ENCODE measurements at places on chromosomes 16 and 17. TPM values are rescaled to one million over a fixed set of nuclear protein-coding genes. Genes with fewer than 3 reads are reported as not detected.

DNA sequence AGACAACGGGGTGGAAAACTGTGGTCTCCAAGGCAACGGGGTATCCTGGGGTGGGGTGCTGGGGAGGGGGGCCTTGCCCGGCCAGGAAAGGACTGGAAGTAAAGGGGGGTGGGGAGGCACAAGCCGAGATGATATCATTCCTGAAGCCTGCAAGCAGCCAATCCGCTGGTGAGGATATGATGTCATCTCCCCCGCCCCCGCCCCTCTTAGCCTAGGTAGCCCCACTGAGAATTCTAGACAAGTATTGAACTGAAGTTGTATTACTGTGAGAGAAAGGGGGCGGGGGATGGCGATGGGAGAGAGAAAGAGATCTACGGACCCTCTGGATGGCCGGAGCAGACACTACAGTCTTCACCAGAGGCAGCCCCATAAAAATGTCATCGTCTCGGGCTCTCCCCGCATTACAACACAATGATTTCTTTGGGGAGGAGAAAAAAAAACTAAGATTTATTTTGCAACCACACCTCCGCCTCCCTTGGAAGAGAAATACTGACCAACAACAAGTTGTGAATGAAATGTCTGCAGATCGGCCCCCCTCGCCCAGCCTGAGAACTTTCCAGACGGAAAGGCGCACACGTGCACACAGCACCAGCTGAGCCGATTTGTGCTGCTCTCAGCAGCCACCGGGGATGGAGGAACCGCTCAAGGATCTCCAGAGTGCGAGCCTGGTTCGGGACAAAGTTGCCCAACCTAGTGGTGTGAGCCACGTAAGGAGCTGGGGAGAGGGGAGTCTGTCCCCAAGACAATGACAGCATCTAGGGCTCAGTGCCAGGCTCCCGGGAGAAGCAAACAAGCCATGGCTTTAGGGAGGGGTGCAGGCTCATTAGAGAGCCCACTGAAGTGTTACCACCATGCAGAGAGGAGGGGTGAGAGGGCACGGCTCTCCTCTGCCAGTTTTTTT is 222.1 kb downstream of the SOX9 start:
- H3K4me3 ChIP-seq, result no peak overlapping the region
- peaks cover 11% of the 10 kb centered on the region for H3K4me1 ChIP-seq
- no peak overlapping the region for H3K27ac ChIP-seq
- no peaks in the 10 kb centered on the region for H3K27me3 ChIP-seq
- no peaks in the 10 kb centered on the region for H3K36me3 ChIP-seq
- DNase-seq, result no peak

- no peak for DNase-seq
- H3K36me3 ChIP-seq, result peaks cover 14% of the 10 kb centered on the region
- H3K27me3 ChIP-seq, result no peaks in the 10 kb centered on the region
- no peak overlapping the region for H3K4me3 ChIP-seq
- no peak overlapping the region for H3K27ac ChIP-seq
Observed at GRCh38 chr16:58614212-58614611, 15.4 kb downstream of the CNOT1 start.

Gene HOXB9
- 31.9 TPM for total RNA-seq

Gene RCVRN
- not detected for total RNA-seq

DNA sequence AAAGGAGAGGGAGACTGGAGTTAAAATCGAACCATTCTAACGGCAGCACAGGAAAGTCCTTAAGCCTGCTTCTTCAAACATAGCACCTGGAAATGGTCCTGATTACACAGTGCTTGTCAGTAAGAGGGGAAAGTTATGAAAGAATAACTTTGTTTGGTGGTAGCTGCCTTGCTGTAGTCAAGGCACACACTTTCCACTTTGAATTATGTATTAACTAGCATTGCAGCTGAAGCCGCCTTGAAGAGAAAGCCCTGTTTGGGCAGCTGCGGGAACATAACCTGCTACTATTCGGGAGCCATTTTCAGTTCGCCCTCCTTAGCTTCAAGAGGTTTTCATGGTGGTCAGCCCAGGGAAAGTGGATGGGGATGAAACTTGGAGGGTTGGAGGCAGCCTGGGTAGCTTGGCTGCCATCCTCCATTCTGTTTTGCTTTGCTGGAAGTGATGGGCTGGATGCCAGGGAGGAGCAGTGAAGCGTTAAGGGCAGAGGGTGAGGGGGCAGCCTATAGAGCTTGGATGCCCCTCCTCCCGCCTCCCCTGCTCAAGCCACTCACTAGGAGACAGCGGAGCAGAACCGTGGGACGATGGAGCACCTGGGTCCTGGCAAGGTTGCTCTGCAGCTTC is 5.3 kb upstream of the HAS3 start:
- DNase-seq, result no peak
- peaks cover 2% of the 10 kb centered on the region for H3K4me1 ChIP-seq
- no peak overlapping the region for H3K27ac ChIP-seq
- H3K36me3 ChIP-seq, result no peaks in the 10 kb centered on the region
- no peak overlapping the region for H3K4me3 ChIP-seq

GRCh38 chr16:22813948-22814710 is at the start of gene HS3ST2:
TSS of gene HS3ST2 (plus strand) at chr16:22814162. CDS start at chr16:22814611, 449 bp downstream.
- H3K36me3 ChIP-seq, result no peaks in the 10 kb centered on the region
- no peak within 1 kb of the TSS for H3K27ac ChIP-seq
- H3K27me3 ChIP-seq, result peaks cover 49% of the 10 kb centered on the region

DNA sequence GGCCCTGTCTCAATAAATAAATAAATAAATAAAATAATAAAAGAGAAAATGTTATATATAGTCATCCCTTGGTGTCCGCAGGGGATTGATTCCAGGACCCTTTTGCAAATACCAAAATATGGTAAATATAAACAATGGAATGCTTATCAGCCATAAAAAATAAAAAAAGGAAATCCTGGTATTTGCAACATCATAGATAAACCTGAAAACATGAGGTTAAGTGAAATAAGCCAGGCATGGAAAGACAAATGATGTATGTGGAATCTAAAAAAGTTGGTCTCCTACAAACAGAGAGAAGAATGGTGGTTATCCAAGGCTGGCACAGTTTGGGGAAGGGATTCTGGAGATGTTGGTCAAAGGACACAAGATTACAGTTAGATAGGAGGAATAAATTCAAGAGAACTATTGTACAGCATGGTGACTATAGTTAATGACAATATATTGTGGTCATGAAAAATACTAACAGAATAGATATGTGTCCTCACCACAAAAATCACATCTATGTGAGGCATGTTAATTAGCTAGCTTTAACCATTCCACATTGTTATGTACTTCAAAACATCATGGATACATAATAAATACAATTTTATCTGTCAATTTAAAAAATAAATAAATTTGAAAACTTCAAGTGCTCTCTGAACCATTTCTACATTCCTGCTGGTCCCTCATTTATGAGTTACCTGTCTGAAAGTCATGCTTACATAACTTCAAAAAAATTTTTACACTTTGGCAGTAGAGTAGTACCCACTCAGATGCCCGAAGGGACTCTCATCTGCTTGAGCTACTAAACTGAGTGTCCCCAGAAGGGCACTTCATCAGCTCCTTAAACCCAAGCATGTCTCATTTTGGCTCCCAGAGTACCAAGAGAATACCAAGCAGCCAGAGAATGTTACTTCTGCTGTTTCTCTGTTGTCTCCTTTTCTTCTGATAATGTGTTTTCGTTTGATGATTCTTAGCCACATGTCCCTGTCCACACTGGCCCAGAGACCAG is 26.6 kb downstream of the N4BP1 start:
- no peak overlapping the region for H3K4me3 ChIP-seq
- no peak for DNase-seq
- H3K36me3 ChIP-seq, result no peaks in the 10 kb centered on the region
- no peak overlapping the region for H3K27ac ChIP-seq

GRCh38 chr17:76131692-76132573 is 9.1 kb downstream of the FOXJ1 start:
- H3K27ac ChIP-seq, result no peak overlapping the region
- peaks cover 47% of the 10 kb centered on the region for H3K27me3 ChIP-seq
- no peaks in the 10 kb centered on the region for H3K4me1 ChIP-seq

- H3K27me3 ChIP-seq, result peaks cover 18% of the 10 kb centered on the region
- H3K27ac ChIP-seq, result no peak overlapping the region
- H3K36me3 ChIP-seq, result no peaks in the 10 kb centered on the region
- H3K4me1 ChIP-seq, result peaks cover 5% of the 10 kb centered on the region
- peak; percentile 87 for DNase-seq
Observed at GRCh38 chr17:79892457-79893241, 53.4 kb upstream of the CBX4 start.

GRCh38 chr16:72312828-72313227 is 140.9 kb upstream of the PMFBP1 start:
- no peaks in the 10 kb centered on the region for H3K4me1 ChIP-seq
- no peak overlapping the region for H3K27ac ChIP-seq
- no peaks in the 10 kb centered on the region for H3K36me3 ChIP-seq
- no peak overlapping the region for H3K4me3 ChIP-seq
- no peak for DNase-seq

Gene LRRC75A
- total RNA-seq, result 153 TPM

DNA sequence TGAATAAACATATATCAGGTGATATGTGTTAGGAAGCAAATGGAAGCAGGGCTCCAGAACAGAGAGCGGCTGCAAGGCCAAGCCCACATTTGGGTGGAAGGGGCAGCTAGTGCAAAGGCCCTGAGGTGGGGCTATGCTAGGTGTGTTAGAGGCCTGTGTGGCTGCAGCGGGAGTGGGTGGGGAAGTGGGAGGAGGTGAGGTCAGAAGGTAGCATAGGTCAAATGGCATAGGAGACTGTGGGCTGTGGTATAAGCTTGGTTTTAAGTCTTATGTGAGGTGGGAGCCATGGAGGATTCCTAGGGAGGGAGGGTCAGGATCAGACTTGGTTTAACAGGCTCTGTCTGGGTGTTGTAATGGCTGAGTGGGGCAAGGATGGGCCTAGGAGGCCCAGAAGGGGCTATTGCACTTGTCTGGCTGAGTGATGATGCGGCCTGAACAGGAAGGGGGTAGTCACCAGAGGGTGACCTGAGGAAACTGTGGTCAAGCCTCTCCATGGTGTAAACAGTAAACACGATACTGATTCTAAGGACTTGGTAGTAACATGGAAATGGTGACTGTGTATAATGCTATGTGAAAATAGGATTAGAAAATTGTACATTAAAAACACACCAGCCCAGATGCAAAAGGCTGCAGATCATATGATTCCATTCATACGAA is 31.1 kb downstream of the RAI1 start:
- no peaks in the 10 kb centered on the region for H3K36me3 ChIP-seq
- H3K27me3 ChIP-seq, result no peaks in the 10 kb centered on the region
- H3K27ac ChIP-seq, result peak overlapping the region; percentile 80
- peaks cover 51% of the 10 kb centered on the region for H3K4me1 ChIP-seq

- peak; percentile 21 for DNase-seq
- H3K27ac ChIP-seq, result peak overlapping the region; percentile 8
- no peak overlapping the region for H3K4me3 ChIP-seq
Observed at GRCh38 chr17:73798111-73798748, 154.0 kb upstream of the SDK2 start.

GRCh38 chr17:52147872-52148271 is 10.6 kb downstream of the CA10 start:
- no peak for DNase-seq
- H3K27me3 ChIP-seq, result no peaks in the 10 kb centered on the region
- no peak overlapping the region for H3K4me3 ChIP-seq
- H3K4me1 ChIP-seq, result no peaks in the 10 kb centered on the region
- no peaks in the 10 kb centered on the region for H3K36me3 ChIP-seq
- no peak overlapping the region for H3K27ac ChIP-seq

Gene ETV4
- 1.3 TPM for total RNA-seq

Gene TOM1L1
- 62.1 TPM for total RNA-seq

- no peaks in the 10 kb centered on the region for H3K27me3 ChIP-seq
- no peak for DNase-seq
- no peak overlapping the region for H3K27ac ChIP-seq
- H3K4me3 ChIP-seq, result no peak overlapping the region
- peaks cover 35% of the 10 kb centered on the region for H3K4me1 ChIP-seq
Observed at GRCh38 chr16:57128771-57129389, 36.5 kb downstream of the CPNE2 start.

DNA sequence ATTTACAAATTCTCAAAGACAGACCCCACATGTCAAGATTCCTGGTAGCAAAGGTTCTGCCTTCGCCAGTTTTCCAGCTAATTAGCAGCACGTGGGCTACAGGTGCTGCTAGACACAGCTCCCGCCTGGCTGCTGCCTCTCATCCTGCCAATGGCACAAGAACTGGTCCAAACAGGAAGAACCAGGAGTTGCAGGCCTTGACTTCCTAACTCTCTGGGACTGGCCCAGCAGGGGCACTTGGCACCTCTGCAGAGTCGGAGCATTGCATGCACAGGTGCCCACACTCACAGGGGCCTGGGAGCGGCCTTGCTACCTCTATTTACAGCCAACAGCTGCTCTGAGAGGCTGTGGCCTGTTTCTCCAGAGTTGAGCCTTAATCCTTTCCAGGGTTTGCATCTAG is 39.6 kb downstream of the TK2 start:
- H3K27ac ChIP-seq, result no peak overlapping the region
- no peaks in the 10 kb centered on the region for H3K27me3 ChIP-seq
- no peaks in the 10 kb centered on the region for H3K4me1 ChIP-seq
- no peak for DNase-seq
- peaks cover 3% of the 10 kb centered on the region for H3K36me3 ChIP-seq

DNA sequence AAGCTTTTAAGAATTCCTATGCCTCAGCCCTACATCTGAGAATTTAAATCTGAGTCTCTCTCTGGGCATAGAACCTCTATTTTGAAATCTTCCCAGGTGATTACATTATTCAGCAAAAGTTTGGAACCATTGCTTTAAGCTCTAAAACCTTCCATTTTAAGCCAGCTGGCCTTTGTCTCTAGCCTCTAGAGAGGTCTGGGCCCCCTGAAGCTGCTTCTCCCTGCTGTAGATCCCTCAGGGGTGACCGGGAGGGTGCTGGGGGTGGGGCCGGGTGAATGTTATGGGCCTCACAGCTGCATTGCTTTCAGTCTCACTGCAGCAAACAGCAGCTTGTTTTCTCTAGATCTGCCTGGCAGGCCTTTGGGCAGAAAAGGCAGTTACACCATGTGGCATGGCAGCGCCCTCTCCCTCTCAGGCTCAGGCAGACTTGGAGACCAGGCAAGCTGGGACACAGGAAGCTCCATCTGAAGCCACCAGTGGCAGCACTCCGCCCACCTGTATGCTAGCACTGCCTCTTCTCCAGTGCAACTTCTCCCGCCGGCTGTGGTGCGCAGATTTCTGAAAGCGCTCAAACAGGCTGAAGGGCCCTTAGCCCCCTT is 66.3 kb downstream of the MPRIP start:
- DNase-seq, result peak; percentile 58
- H3K36me3 ChIP-seq, result no peaks in the 10 kb centered on the region
- H3K27ac ChIP-seq, result peak overlapping the region; percentile 81
- peaks cover 44% of the 10 kb centered on the region for H3K4me1 ChIP-seq
- H3K4me3 ChIP-seq, result no peak overlapping the region

Gene ZNF205
- total RNA-seq, result 16.3 TPM

DNA sequence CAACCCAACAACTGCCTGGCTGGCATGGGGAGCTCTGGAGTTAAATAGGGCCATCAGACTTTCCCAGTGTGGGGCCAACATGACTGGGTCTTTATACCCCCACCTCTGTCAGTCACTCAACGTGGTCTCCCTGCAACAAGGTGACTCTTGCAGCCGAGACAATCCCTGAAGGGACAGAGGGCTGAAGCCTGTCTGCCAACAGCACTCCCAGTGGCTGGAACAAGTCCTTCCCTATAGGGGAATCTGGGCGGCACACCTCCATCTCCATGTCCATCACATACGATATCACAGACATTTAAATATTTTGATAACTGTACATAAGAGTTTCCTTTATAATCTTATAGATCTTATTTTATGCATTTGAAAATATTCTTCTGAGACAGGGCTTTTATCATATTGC is 4.8 kb upstream of the MAPT start:
- no peaks in the 10 kb centered on the region for H3K36me3 ChIP-seq
- H3K4me1 ChIP-seq, result peaks cover 6% of the 10 kb centered on the region
- H3K27me3 ChIP-seq, result peaks cover 15% of the 10 kb centered on the region
- no peak for DNase-seq
- H3K4me3 ChIP-seq, result no peak overlapping the region

Gene DNAJA2
- total RNA-seq, result 31.8 TPM

GRCh38 chr16:3983081-3983520 is 102.6 kb upstream of the CREBBP start:
- H3K4me3 ChIP-seq, result no peak overlapping the region
- H3K4me1 ChIP-seq, result no peaks in the 10 kb centered on the region
- no peaks in the 10 kb centered on the region for H3K27me3 ChIP-seq

Gene NPIPB6
- total RNA-seq, result 12.7 TPM
